ENCODE measurements at places on chromosomes 4 and X. TPM values are rescaled to one million over a fixed set of nuclear protein-coding genes. Genes with fewer than 3 reads are reported as not detected.

Gene ZFP42
- not detected for total RNA-seq

Gene GPM6B
- total RNA-seq = 199 TPM

GRCh38 chrX:46837558-46838485 is 979 bp downstream of the RP2 start:
- no peak for DNase-seq

DNA sequence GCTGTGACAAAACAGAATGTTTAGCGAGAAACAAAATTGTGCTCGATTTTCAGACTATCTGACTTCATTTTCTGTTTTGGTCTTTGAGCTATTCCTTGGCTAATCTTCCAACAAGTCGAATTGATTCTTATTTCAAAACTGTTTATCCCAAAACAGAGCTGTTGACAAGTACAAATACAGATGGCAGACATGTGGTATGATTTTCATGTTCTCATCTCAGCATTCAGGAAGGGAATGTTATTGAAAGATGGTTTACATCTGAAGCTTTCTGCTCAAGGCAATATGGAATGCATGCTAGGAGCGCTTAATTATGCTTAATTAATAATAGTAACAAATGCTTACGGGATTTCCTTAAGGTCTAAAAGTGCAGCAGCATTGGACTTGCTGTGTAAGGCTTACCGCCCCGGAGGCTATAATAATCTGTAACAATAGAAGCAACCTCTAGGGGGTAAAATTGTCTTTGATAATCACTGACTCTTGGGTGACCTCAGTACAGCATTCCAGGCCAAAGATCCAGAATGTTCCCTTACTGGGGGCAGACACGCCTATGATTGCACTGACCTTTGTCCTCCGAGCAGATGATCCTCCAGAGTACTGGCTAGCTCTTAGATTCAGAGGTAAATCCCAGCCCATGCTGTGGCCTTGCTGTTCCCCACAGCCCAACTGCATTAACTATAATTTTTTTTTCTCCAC is 16.4 kb downstream of the LSM6 start:
- no peak for DNase-seq

DNA sequence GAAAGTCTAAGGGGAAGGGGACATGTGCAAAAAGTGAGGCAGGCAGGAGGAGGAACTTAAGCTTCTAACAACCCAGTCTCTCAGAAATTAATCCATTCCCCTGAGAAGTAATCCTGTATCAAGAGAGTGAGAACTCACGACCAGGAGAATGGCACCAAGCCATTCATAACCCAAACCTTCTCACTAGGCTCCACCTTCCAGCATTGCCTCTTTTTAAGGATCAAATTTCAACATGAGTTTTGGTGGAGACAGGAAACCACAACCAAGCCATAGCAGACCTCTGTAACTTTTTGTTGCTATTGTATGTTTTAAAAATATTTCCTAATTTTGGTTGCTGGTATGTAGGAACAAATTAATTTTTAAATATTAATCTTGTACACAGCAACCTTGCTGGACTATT is 32.8 kb downstream of the PASD1 start:
- no peak for DNase-seq

DNA sequence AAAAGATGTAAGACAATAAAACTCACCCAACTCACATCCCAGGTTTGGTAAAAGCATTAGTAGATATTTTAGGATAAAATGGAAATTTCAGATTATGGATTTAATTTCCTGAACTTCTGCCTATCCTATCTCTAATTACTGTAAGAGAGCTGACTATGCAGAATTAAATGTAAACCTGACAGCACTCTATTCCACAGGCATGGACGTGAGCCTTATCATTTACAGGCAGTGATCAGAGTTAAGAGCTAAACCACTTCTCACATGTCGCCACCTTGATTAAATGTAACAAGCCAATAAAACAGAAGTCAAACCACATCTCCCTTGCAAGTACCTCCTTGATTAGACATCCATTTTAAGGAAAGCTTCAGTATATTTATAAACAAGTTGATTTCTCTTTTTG is 97.5 kb upstream of the CBR4 start:
- no peak for DNase-seq
